A673 (cell line): ENCODE measurements at places on chromosomes 11 and 22.
A peak's percentile ranks its signal among the peaks of the same experiment; 100 is the strongest.

- no peak overlapping the region for H3K27ac ChIP-seq
- H3K27me3 ChIP-seq: no peaks in the 10 kb centered on the region
- DNase-seq: peak; percentile 87
- H3K36me3 ChIP-seq: no peaks in the 10 kb centered on the region
Measured at GRCh38 chr22:20430720-20431510, 6.7 kb downstream of the SCARF2 start.

DNA sequence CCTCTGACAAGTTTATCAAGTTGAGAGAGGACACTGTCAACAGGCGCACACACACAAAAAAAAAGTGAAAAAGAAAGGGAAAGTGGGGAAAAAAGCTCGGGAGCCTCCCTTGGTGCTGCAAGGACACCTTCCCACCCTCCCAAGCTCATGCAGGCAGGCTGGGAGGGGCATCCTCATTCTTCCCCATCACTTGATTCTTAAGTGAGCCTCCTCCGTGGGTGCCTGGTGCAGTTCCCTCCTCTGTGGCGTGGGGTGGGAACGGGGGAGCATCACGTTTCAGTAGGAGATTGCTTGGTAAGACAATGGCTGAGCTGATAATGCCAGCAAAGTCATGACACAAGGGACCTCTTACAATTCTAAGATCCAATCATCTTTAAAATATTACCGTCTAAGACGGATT, 108.8 kb downstream of the NXPE2 start:
- no peak overlapping the region for H3K27ac ChIP-seq
- H3K36me3 ChIP-seq: no peaks in the 10 kb centered on the region
- DNase-seq: no peak
- H3K4me3 ChIP-seq: no peak overlapping the region
- H3K27me3 ChIP-seq: no peaks in the 10 kb centered on the region

GRCh38 chr22:28761449-28761755, 11.1 kb upstream of the CCDC117 start:
- no peak overlapping the region for H3K4me3 ChIP-seq
- H3K36me3 ChIP-seq: no peaks in the 10 kb centered on the region
- no peak overlapping the region for H3K27ac ChIP-seq
- no peak for DNase-seq

- H3K36me3 ChIP-seq: no peaks in the 10 kb centered on the region
- H3K4me3 ChIP-seq: no peak overlapping the region
- no peaks in the 10 kb centered on the region for H3K4me1 ChIP-seq
- H3K27ac ChIP-seq: no peak overlapping the region
- DNase-seq: no peak
- no peaks in the 10 kb centered on the region for H3K27me3 ChIP-seq
Measured at GRCh38 chr22:39997939-39998726, 3.4 kb downstream of the FAM83F start.

DNA sequence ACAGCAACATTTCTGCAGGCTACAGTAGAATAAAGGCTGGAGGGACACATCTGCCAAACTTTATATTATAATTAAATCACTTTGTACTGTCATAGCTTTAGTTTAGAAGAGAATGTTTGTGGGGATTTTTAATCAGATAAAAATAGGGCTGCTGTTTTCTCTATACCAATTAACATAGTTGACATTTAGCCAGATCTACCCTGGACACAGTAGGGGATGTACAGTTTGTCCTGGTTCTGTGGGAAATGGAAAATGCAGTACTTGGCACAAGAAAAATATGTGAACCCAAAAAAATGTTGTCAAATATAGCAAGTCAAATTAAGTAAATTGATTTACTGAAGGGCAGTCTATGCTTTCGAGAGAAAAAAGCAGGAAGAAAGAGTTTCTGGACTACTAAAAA, 20.8 kb upstream of the PICALM start:
- H3K4me1 ChIP-seq: no peaks in the 10 kb centered on the region
- peak; percentile 62 for DNase-seq
- H3K27me3 ChIP-seq: no peaks in the 10 kb centered on the region
- H3K36me3 ChIP-seq: no peaks in the 10 kb centered on the region
- H3K4me3 ChIP-seq: no peak overlapping the region
- H3K27ac ChIP-seq: no peak overlapping the region

- peaks cover 3% of the 10 kb centered on the region for H3K4me1 ChIP-seq
- no peaks in the 10 kb centered on the region for H3K36me3 ChIP-seq
- DNase-seq: no peak
- H3K4me3 ChIP-seq: no peak overlapping the region
- no peak overlapping the region for H3K27ac ChIP-seq
Measured at GRCh38 chr11:86636275-86636674, 36.1 kb downstream of the ME3 start.

DNA sequence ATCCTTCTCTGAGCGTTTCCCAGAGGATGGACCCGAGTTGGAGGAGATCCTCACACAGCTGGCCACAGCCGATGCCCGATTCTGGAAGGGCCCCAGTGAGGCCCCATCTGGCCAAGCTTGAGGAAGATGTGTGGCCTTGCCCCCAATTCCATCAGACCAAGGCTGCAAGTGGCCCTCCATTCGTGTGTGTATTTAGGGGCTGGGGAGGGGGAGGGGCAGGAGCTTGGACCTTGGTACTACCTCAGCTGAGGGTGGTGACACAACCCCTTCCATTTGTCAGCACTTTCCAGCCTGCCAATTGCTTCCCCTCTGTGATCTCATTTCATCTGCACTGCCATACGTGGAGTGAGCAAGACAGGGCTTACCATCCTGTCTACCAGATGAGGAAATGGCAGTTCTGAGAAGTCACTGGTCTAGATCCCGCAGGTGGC, 1.3 kb upstream of the BBS1 start:
- no peak overlapping the region for H3K4me3 ChIP-seq
- H3K4me1 ChIP-seq: peaks cover 11% of the 10 kb centered on the region
- H3K27me3 ChIP-seq: no peaks in the 10 kb centered on the region

DNA sequence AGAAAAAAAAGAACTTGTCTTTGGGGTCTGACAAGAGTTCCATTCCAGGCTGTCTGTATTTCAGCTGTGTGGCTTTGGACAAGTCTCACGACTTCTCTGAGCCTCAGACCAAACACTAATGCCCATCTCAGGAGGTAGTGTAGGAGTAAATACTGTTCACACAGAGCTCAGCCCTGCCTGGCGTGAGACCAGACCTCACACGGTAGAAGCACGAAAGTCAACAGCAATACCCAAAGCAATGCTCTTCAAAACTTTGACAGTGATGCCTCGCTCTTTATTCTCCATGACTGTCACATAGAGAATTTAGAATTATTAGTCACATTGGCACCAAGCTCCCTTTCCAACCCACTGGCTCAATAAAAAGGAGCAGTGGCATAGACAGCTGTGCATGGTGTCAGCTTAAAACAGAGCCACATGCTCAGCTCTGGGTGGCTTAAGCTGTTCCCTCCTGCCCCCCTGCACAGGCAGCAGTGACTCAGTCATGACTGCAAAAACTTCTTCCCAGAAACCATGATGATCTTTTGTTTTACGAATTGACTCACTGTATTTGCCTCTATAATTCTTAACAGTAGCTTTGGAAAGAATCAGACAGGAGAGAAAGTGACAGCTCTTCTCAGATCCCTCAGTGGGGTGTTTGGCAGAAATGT, 74.0 kb upstream of the PHF21B start:
- H3K36me3 ChIP-seq: no peaks in the 10 kb centered on the region
- peak; percentile 20 for DNase-seq
- no peak overlapping the region for H3K4me3 ChIP-seq
- H3K27ac ChIP-seq: no peak overlapping the region
- peaks cover 4% of the 10 kb centered on the region for H3K27me3 ChIP-seq

DNA sequence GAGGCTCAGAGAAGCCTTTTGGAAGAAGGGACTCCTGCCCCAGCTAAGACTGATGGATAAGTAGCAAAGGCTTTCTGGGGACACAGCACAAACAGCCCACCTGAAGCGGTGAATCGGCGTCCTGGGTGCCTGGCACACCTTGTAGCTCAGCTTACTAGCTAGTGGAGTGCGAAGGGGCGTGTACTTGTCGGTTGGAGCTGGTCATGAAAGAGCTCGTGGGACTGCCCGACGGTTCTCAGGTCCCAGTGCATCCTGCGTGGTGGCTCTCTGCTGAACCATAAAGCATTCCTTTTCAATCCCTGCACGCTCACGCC, 690 bp upstream of the UVRAG start:
- peak overlapping the region; percentile 83 for H3K4me3 ChIP-seq
- peak overlapping the region; percentile 76 for H3K27ac ChIP-seq
- no peaks in the 10 kb centered on the region for H3K36me3 ChIP-seq
- no peaks in the 10 kb centered on the region for H3K27me3 ChIP-seq

- no peaks in the 10 kb centered on the region for H3K36me3 ChIP-seq
- DNase-seq: no peak
- H3K4me1 ChIP-seq: peaks cover 26% of the 10 kb centered on the region
- H3K27me3 ChIP-seq: peaks cover 5% of the 10 kb centered on the region
Measured at GRCh38 chr11:119726585-119727522, 2.1 kb downstream of the NECTIN1 start.

GRCh38 chr11:10426475-10426874, 28.6 kb upstream of the AMPD3 start:
- DNase-seq: no peak
- no peaks in the 10 kb centered on the region for H3K36me3 ChIP-seq
- no peaks in the 10 kb centered on the region for H3K27me3 ChIP-seq
- H3K4me1 ChIP-seq: no peaks in the 10 kb centered on the region
- no peak overlapping the region for H3K4me3 ChIP-seq
- H3K27ac ChIP-seq: no peak overlapping the region

GRCh38 chr11:100887659-100888058, 200.6 kb downstream of the ARHGAP42 start:
- no peak overlapping the region for H3K4me3 ChIP-seq
- no peak for DNase-seq
- H3K27ac ChIP-seq: no peak overlapping the region
- no peaks in the 10 kb centered on the region for H3K36me3 ChIP-seq

DNA sequence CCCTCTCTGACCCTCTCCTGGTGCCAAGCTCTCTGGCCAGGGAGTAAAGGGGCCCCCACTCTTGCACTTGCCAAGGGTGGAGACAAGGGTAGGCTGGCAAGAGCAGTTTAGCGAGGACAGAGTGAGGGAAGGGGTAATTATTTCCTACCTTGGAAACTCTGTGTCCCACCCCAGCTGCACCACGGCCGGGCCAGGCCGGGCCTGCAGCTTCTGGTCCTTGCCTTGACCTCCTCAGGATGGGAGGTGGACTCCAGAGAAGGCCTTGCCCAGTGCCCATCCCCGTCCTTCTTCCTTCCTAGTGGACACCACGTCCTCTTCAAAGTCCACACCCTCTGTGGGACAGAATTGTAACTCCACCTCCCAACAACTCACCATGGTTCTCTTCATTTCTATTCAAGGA, 18.4 kb upstream of the OSBPL5 start:
- H3K4me1 ChIP-seq: no peaks in the 10 kb centered on the region
- H3K4me3 ChIP-seq: no peak overlapping the region
- H3K36me3 ChIP-seq: no peaks in the 10 kb centered on the region
- H3K27ac ChIP-seq: no peak overlapping the region
- no peaks in the 10 kb centered on the region for H3K27me3 ChIP-seq

DNA sequence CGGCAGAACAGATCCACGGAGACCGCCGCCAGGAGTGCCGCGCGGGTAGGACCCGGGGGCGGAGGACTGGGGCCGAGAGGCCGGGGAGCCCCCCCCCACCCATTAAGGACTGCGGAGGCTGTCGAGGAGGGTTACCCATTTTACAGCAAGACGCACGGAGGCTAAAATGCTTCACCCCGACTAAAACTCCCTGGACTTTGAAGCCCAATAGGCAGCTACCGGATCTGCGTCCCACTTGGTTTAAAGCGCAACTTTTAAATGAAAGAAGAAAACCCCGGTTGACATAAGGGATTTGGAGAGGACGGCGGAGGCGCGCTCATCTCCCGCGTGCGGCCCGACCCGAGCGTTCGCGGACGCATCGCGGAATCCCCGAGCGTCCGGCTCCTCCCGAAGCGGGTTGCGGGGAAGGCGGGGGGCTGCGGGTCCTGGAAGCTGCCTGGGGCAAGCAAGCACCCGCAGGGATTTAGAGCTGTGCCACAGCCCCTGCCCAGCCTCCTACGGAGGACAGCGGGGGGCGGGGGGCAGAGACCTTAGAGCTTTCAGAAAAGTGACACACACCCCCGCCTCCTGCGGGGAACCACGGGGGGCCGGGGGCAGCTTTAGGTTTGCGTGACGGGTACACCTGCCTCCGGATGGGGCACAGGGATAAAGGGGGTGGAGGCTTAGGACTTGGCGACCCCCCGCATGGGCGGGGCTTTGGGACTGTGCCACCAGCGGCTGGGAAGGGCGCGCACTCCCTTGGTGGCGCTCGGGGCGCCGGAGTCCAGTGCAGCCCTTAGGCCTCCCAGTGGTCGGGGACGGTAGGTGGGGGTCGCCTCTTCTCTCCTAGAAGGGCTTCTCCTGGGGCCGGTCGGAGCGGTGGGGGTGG, 760 bp upstream of the CELSR1 start:
- no peak overlapping the region for H3K27ac ChIP-seq
- no peaks in the 10 kb centered on the region for H3K36me3 ChIP-seq
- H3K4me3 ChIP-seq: peak overlapping the region; percentile 55
- H3K27me3 ChIP-seq: peaks cover 11% of the 10 kb centered on the region
- DNase-seq: peak; percentile 31
- peaks cover 10% of the 10 kb centered on the region for H3K4me1 ChIP-seq

GRCh38 chr22:50599816-50600455, 657 bp upstream of the MAPK8IP2 start:
- no peaks in the 10 kb centered on the region for H3K36me3 ChIP-seq
- H3K4me3 ChIP-seq: peak overlapping the region; percentile 34
- H3K4me1 ChIP-seq: no peaks in the 10 kb centered on the region
- peak; percentile 48 for DNase-seq
- H3K27ac ChIP-seq: no peak overlapping the region

DNA sequence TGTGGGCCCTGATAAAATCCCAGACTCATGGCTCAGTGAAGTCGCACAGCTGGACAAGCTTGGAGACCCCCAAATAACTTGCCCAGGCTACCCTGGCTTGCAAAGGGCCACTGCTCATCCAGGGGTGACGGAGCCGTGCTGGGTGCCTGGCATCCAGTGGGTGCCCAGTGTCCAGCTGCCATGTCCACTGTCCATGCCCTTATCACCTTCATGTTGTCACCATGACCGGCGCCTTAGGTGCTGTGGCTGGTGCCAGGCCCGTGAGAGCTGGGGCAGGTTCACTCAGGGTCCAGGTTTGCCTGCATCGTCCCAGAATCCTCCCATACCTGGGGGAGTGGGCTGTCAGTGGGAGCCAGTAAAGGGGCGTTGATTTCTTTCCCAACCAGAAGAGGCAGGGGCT, 57.4 kb downstream of the LRP5 start:
- no peak overlapping the region for H3K27ac ChIP-seq
- peaks cover 27% of the 10 kb centered on the region for H3K36me3 ChIP-seq
- no peak for DNase-seq
- no peaks in the 10 kb centered on the region for H3K27me3 ChIP-seq
- H3K4me3 ChIP-seq: no peak overlapping the region

- H3K36me3 ChIP-seq: peaks cover 26% of the 10 kb centered on the region
- DNase-seq: no peak
- H3K27me3 ChIP-seq: no peaks in the 10 kb centered on the region
- H3K27ac ChIP-seq: peak overlapping the region; percentile 94
Measured at GRCh38 chr11:64316672-64317324, 561 bp downstream of the TRMT112 start.

- H3K36me3 ChIP-seq: no peaks in the 10 kb centered on the region
- peaks cover 8% of the 10 kb centered on the region for H3K27me3 ChIP-seq
- H3K4me1 ChIP-seq: no peaks in the 10 kb centered on the region
- H3K4me3 ChIP-seq: no peak overlapping the region
- H3K27ac ChIP-seq: no peak overlapping the region
- no peak for DNase-seq
Measured at GRCh38 chr11:35163702-35164496, 24.9 kb downstream of the CD44 start.
